ENCODE measurements at places on chromosomes 2 and 18. TPM values are rescaled to one million over a fixed set of nuclear protein-coding genes. Genes with fewer than 3 reads are reported as not detected.

Gene HMSD
- not detected for total RNA-seq

Gene LRRFIP1
- 199 TPM for total RNA-seq

Gene RAB27B
- 2.3 TPM for total RNA-seq

Gene CELF4
- total RNA-seq: not detected

Gene CRYGD
- not detected for total RNA-seq

Measured in uterus (tissue), 4 donors.